ENCODE measurements at places on chromosomes 13 and 19.

GRCh38 chr19:10699650-10700335 lies 1.4 kb upstream of the QTRT1 start:
- DNase-seq: peak; percentile 47

DNA sequence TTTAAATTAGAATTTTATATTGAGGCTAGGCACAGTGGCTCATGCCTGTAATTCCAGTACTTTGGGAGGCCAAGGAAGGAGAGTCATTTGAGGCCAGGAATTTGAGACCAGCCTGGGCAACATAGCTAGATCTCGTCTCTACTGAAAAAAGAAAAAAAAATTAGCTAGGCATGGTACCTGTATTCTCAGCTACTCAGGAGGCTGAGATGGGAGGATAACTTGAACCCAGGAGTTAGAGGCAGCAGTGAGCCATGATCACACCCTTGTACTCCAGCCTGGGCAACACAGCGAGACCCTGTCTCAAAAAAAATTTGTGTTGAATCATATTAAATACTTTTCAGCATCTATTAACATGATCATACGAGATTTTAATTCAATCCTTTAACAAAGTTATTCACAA lies 4.9 kb downstream of the PMIS2 start:
- DNase-seq: no peak

DNA sequence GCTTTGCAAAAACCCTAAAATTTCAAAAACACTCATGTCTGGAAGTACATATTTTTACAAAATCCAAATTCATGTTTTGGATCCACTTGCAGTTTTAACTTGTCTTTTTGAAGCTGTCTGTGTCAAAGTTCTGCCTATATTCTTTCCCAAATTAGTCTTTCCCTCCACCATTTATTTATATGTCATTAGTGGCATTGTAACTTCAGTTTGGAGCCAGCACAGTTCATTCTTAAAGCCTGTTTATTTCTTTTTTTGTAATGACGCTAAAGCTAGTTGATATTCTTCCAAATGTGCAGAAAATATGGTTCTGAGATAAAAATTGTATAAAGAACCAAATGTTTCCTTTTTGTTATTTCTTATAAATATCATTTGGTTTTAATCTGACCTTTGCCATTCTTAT lies 2039.3 kb downstream of the OLFM4 start:
- no peak for DNase-seq

DNA sequence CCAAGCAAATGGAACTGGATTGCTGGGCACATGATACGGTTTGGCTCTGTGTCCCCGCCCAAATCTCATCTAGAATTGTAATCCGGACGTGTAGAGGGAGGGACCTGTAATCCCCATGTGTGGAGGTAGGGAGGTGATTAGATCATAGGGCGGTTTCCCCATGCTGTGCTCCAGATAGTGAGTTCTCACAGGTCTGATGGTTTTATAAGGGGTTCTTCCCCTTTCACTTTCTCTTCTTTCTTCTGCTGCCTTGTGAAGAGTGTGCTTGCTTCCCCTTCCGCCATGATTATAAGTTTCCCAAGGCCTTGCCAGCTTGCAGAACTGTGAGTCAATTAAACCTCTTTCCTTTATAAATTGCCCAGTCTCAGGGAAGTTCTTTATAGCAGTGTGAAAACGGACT lies 32.6 kb upstream of the MTIF3 start:
- no peak for DNase-seq

GRCh38 chr13:89181041-89181440 lies 1509.9 kb downstream of the SLITRK5 start:
- DNase-seq: no peak

GRCh38 chr13:90108547-90108946 lies 1238.9 kb upstream of the MIR17HG start:
- DNase-seq: no peak
